Stimulated activated CD8-positive, alpha-beta memory T cell treated with anti-CD3 and anti-CD28 coated beads, Interleukin-4, amount 100 ng/mL, for 4 hours (primary cell): ENCODE measurements at places on chromosomes 4 and X.

- DNase-seq = no peak
These were observed 65.6 kb downstream of the MCF2 start for GRCh38 chrX:139642241-139642927.

- DNase-seq = no peak
These were observed 21.8 kb downstream of the CRLF2 start for GRCh38 chrX:1190596-1191145.

GRCh38 chr4:182105416-182105815, 137.8 kb upstream of the TENM3 start:
- no peak for DNase-seq

- DNase-seq = no peak
These were observed 152.7 kb upstream of the FAM241A start for GRCh38 chr4:111992351-111993168.

- no peak for DNase-seq
These were observed 1055.5 kb downstream of the PCDH18 start for GRCh38 chr4:136476753-136477152.
